Endodermal cell (in vitro differentiated cells): ENCODE measurements at places on chromosomes 7 and 10. TPM values are rescaled to one million over a fixed set of nuclear protein-coding genes. Genes with fewer than 3 reads are reported as not detected.

Gene BTBD16
- not detected in 2 replicates for total RNA-seq

GRCh38 chr7:116446212-116446855 lies 53.2 kb upstream of the CAV2 start:
- DNase-seq: no peak

Gene CTAGE6
- not detected in 2 replicates for total RNA-seq

GRCh38 chr10:73800560-73801252 lies 10.7 kb downstream of the NDST2 start:
- DNase-seq: no peak

Gene TNPO3
- 64.5 and 68.0 TPM in 2 replicates for total RNA-seq

DNA sequence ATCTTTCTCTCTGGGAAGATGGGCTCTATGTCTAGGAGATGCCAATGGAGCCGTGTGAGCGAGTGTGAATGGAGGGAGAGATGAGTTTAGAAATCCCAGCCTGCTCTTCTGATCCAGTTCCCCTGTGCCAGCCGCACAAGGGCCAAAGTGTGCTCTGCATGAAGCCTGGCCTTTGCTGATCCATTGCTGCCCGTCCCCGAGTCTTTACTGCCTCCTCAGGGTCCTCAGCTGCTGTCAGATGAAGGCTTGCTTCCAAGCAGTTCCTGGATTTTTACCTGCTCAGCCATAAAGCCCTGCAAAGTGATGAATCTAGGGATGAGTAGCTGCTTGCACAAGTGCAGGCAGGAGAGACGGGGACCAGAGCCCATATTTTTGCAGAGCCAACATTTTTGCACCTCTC lies 115.9 kb downstream of the ZMIZ1 start:
- no peak for DNase-seq

GRCh38 chr7:39016609-39017008 lies 38.9 kb downstream of the POU6F2 start:
- no peak for DNase-seq

DNA sequence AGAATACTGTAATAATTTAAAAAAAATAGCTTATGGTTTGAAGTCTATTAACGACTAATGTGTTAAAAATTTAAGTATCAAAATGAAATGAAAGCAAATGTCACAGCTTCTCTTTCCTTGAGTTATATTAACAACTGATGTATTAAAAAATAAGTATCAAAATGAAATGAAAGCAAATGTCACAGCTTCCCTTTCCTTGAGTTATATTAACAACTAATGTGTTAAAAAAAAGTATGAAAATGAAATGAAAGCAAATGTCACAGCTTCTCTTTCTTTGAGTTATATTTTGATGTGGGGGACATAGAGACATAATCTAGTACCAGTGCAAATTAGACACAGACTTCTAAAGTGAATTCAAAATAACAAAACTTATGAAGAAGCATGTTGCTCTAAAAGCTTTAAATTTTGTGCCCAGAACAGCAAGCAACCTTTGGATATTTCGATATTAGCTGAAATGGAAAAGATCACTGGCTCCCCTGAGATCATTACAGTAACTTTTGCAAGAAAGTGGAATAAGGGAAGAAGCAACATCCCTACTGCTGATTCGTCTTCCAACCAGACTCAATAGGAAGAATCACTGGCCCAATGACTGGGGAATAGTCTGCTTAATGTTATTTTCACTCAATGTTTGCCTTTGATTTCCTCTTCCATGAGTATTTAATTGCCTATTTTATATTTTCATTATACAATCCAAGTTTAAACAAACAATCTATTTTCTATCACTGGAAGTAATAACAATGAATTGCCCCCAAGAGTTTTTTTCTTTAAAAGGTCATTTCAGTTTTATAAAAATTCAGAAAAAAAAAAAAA lies 8.0 kb downstream of the SKAP2 start:
- DNase-seq: no peak

GRCh38 chr7:18128846-18129245 lies 101.2 kb upstream of the PRPS1L1 start:
- no peak for DNase-seq

Gene PSD
- 8.3 to 18.8 TPM (median 11.4 TPM) in 3 replicates for total RNA-seq

DNA sequence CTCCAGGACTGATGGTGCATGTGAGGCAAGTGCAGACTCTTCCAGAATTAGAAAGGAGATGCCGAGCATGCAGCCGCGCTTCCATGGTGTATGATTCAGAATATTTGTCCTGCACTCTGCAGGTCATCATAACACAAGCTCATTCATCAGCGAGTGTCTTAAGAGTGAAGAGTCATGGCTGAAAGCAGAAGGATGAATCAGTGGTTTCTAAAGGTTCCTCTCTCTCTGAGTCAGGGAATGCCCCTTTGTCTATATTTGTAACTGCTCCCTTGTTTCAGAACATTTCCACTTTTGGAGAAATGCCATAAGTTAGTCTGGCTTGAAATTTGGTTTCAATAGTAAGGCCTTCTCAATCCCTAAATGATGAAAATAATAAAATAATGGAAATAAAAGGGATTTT lies 52.3 kb downstream of the HECW1 start:
- no peak for DNase-seq

Gene MACROH2A2
- total RNA-seq: 139 to 197 TPM (median 187 TPM) in 3 replicates

Gene INMT
- 3.2 to 4.3 TPM (median 3.3 TPM) in 3 replicates for total RNA-seq

DNA sequence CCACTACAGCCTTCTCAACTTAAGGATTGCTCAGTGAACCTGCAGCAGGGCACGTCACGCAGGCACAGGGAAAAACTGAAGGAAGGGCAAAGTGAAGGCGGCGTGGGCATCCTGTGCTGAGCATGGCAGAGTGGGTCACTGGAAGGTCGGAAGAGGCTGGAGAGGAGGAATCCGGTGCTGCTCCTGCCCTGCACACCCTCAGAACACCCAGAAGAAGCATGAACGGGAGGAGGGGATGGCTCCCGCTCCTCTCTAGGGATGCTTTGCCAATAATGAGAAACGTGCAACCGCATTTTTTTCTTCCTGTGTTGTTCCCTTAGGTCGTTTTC lies 175.1 kb downstream of the TNS3 start:
- DNase-seq: peak; percentile 17

GRCh38 chr7:28126410-28127041 lies 54.1 kb downstream of the JAZF1 start:
- DNase-seq: no peak

Gene TUBB8
- total RNA-seq: 0.50 and 0.90 TPM in 2 replicates

Gene FAM25C
- total RNA-seq: not detected in 2 replicates

- DNase-seq: no peak
These were observed 36.3 kb downstream of the LRRC20 start for GRCh38 chr10:70346155-70346554.

Gene DIP2C
- 12.3 to 15.1 TPM (median 13.0 TPM) in 3 replicates for total RNA-seq

Gene GPR22
- total RNA-seq: not detected in 3 replicates

GRCh38 chr7:68684246-68684839 lies 913.9 kb upstream of the AUTS2 start:
- DNase-seq: peak; percentile 43

GRCh38 chr7:151864081-151864480 lies 12.8 kb downstream of the PRKAG2 start:
- DNase-seq: no peak

Gene IFIT2
- 0.13 TPM in 1 of 3 replicates, not detected in the others for total RNA-seq

Gene CCDC172
- not detected in 3 replicates for total RNA-seq

DNA sequence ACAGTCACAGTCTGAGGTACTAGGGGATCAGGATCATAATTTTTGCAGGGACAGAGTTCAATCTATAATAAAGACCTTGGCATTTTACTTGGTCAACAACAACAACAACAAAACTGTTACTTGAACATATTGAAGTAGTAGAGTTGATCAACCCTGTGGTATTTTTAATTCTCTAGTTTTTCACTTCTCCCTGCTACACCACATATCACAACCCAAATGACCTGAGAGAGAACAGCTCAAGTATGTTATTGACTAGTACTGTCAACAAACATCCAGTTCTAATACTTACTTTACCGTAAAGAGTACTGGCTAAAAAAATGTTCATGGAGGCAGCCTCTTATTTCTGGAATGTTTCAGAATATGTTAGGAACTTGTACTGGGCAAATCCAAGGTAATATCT lies 90.5 kb upstream of the FAM3C start:
- no peak for DNase-seq

DNA sequence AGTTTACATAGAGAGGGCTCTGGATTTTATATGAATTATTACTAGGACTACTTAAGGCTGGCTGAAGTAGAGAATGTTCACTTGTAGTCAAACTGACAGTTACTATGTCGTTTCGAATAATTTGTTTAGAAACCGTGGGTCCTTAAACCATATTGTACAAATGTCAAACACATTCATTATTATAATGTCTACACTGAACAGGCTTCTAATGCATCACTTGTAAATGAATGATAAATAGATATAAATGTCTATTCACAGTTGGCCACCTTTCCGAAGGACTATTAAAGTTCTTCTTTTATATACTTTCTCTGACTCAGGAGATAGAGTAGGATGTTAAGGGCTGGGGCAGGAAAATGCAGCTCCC lies 95.3 kb downstream of the SEMA3D start:
- no peak for DNase-seq

Gene NEBL
- 52.9 and 61.6 TPM in 2 replicates for total RNA-seq

Gene FAM241B
- total RNA-seq: 27.1 and 29.8 TPM in 2 replicates

DNA sequence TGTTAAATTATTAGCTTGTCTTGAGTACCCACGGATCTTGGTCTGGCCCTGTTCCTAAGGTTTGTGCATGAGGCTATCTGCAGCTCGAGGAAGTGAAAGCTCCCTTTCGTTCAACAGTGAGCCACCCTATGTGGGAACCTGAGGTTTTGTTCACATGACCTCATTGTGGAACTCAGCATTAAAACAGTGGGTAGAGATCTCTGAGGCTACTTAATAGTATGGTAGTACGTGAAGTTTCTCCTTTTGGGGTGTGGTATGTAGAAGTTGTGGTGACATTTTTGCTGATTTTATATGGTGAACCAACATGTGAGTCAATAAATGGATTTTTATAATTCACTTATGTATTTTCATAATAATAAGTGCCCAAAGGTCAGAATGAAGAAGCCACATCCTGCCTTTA lies 252.7 kb upstream of the FERD3L start:
- DNase-seq: no peak

DNA sequence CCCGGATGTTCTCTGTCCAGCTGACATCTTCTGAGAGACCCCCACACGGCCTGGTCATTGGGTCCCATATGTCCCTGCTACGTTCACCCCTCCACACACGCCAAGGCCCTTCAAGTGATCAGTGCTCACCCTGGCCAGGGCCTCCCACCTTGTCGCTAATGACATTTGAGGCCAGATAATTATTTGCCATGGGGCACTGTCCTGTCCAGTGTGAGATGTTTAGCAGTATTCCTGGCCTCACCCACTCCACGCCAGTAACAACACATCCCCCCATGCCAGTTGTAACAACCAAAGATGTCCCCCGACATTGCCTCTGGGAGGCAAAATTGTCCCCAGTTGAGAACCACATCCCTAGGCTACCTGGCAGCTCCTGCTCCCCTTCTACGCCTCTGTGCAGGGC lies 49.9 kb upstream of the NANOS1 start:
- no peak for DNase-seq

DNA sequence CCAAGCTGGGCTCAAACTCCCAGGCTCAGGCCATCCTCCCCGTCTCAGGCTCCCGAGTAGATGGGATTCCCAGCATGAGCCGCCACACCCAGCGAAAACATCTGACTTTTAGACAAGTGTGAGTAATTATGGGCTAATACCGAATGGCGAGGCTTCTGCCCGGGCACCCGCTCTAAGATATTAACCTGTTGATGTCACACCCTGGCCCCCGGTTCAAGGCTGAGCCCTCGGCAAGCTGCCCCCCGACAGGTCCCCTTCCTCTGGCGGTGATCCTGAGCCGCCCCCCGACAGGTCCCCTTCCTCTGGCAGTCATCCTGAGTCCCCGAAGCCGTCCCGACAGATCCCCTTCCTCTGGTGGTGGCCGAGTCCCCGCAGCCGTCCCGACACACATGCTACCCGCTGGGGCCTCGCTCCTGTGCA lies 5.2 kb downstream of the PSMG3 start:
- DNase-seq: no peak

DNA sequence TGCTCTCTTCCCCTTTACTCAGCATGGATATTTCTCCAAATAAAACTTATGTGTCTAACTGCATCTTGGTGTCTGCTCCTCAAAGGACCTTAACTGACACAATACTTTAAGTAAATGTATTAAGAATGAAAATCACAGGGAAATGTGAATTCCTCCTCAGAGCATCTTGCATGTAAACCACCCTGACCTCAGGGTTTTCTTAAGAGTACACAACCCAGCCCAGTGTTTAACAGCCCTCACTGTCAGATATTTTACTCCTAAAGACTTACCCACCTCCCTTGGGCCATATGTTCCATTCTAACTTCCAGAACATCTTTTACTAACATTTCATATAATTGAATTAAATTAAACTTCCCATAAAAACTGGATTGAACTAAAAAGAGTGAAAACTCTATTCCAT lies 315.3 kb downstream of the HPSE2 start:
- DNase-seq: no peak

Gene SPDYE6
- not detected in 2 replicates for total RNA-seq

- no peak for DNase-seq
These were observed 129.0 kb downstream of the ABCA13 start for GRCh38 chr7:48300301-48300700.

- DNase-seq: no peak
These were observed 1.1 kb upstream of the TECTB start for GRCh38 chr10:112282086-112282485.

DNA sequence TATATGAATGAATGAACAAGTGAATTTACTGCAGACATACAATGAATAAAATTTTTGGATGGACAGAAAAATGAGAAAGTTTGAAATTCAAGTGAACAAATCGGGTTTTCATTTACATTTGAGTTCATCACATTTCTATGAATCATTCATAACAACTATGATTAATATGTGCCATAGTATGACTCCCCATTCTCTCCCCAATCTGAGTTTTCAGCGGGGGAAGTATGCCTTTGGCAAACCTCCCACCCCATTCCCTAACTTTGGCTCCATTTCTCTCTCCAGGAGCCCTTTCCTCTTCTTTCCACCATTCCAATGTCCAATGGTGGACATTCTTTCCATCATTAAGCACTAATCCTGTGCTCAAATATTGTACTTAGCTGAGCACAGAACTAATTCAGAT lies 96.8 kb upstream of the LSM8 start:
- no peak for DNase-seq

Gene GPR37
- 31.6 to 94.8 TPM (median 34.5 TPM) in 3 replicates for total RNA-seq

Gene KCNH2
- 1.9 to 4.4 TPM (median 2.4 TPM) in 3 replicates for total RNA-seq

Gene CDNF
- total RNA-seq: 0.42 to 1.1 TPM (median 0.51 TPM) in 3 replicates

Gene DOCK1
- total RNA-seq: 56.4 to 73.4 TPM (median 72.4 TPM) in 3 replicates

DNA sequence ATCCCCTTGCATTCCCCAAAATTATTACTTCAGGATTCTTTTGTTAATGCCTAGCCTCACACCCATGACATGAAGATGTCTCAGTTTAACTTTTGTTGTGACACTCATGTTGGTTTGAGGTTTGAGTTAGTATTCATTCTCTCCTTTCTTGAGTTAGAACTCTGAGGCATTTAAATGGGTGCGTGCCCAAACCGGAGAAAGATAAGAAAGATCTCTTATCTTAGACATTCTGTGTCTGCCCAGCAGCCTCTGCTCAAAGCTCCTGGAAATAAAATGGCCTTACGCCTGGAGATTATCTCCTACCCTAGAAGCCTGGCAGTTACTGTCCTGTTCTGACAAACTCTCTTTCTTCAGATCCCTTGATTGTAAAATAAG lies 26.3 kb downstream of the WBP1L start:
- no peak for DNase-seq

Gene PDK4
- total RNA-seq: 0.56 and 0.73 TPM in 2 replicates

Gene OR2AE1
- total RNA-seq: not detected in 3 replicates

Gene ANLN
- 67.0 to 140 TPM (median 138 TPM) in 3 replicates for total RNA-seq
